ENCODE measurements at places on chromosomes 12 and 14.

GRCh38 chr12:76346798-76347420 lies 1.3 kb downstream of the BBS10 start:
- DNase-seq, result no peak

GRCh38 chr14:96578619-96579018 lies 76.4 kb downstream of the PAPOLA start:
- no peak for DNase-seq

DNA sequence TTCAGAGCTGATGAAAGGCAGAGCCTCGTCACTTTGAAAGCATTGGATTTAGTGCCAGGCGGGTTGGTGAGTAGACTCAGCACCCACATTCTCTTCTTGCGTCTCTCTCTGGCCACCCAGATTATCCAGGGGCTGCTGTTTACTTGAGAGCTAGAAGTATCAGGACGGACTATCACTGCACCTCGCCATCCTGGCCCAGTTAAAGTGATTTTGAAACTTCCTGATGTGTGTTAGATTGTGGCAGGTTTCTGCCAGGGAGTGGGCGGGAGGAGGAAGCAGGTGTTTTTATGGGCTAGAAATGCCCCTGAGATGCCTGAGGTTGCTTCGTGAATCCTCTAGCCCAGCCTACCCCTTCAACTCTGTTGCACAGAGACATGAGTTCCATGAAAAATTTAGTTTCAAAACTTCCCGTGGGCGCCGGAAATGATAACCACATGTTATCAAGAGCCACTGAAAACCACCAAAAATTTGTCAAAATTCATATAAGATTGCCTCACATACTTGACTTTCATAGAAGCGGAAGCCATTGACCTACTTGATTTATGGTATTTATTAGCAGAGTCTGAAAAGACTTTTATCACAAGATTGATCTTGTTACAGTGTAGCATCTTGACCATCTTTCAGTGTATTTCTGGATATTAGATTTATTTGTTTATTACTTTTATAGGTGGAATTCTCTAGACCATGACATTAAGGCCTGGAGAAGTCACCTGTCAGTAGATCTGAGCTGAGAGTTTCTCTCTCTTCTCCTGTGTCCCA lies 466.0 kb downstream of the RAD51B start:
- DNase-seq, result peak; percentile 22

DNA sequence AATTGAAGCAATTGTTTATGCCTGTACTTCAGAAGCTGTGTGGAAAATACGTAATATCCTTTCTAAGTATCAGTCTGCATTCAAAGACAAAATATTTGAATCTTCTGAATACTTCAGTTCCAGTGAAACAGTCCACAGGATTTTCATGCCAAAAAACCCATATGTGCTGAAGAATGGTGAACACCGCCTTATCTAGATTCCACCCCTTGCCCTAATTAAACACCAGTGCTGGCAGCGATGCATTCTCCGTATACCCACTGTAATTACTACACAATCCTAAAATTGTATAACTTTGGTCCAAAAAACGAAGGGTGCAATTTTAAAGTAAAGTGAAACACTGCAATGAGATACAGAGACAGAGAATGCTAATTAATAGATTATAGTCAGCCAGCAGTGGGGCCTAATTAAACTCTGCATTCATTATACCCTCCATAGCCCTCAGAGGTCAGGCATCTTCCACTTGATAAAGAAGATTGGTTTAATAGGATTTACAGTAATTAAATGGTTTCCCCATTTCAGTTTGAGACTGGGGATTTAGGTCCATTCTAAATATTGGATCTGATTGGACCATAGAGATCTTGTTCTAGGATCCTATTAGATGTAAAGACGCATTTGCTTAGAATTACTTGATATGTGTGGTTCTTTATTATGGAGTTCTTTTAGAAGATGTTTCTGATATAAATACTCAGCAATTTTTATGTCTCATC lies 43.9 kb downstream of the ERC1 start:
- DNase-seq, result no peak

DNA sequence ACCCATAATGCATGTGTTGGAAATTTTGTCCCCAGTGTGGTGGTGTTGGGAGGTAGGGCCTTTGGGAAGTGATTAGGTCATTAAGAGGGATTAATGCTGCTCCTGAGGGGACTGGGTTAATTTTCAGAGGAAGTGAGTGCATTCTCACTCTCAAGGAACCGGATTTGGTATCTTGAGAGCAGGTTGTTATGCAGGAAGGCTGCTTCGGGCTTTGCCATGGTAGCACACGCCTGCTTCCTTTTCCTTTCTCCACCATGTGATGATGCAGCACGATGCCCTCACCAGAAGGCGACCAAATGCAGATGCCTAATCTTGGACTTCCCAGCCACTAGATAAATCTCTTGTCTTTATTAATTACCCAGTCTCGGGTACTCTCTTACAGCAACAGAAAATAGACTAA lies 257.1 kb downstream of the SSPN start:
- DNase-seq, result no peak

DNA sequence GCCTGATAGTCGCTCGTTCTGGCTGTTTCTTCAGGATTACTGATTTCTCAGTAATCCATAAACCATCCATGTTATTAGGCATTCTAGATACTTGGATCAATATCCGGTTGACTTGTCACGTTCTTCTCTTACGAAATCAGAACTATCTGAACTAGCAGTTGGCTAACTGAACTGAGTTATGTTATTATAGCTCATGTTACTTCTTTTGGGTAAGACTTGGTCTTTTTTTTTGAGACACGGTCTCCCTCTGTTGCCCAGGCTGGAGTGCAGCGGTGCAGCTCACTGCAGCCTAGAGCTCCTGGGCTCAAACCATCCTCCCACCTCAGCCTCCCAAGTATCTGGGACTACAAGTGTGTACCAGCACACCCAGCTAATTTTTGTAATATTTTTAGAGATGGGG lies 178.6 kb downstream of the PRKCH start:
- DNase-seq, result no peak

DNA sequence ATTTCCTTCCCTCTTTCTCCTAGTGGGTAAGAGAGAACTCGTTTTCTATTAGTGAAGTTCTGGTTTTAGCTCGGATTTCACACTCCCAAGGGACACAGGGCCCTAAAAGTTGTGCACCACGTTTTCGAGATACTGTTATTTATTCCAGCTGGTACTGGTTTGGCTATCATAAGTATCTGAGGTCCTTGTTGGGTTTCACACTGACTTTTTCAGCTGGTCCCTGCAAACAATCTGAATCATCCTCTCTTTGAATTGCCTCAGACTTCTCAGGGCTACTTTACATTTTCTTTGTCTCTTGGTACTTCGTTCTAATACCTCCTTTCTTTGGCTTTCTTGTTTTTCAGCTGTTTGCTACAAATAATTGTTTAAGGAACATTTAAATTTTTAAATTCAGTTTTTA lies 75.7 kb downstream of the SCN8A start:
- DNase-seq, result no peak

- DNase-seq, result no peak
Measured at GRCh38 chr12:50750366-50750765, 13.5 kb upstream of the ATF1 start.

- DNase-seq, result no peak
Measured at GRCh38 chr14:73744175-73744867, 30.1 kb upstream of the PNMA1 start.

DNA sequence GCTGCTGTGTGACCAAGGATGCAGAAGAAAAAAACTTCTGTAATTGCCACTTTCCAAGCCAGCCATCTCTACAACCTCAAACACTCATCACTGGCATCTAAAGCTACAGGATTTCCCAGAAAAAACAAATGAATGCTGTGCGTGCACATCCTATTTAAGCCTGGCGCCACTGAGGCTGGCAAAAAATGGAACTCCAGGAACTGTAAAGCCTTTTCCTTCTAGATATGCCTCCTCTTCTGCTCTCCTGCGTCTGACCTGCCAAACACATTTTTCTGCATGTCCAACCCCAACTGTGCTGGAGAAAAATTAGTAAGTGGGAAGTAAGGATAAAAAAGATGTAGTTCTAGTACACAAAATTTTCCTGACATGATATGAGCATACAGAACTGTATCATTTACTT lies 184.9 kb downstream of the ITPR2 start:
- no peak for DNase-seq

- no peak for DNase-seq
Measured at GRCh38 chr14:61103541-61104339, 122.7 kb downstream of the SLC38A6 start.

GRCh38 chr14:84013424-84013823 lies 1516.5 kb upstream of the FLRT2 start:
- DNase-seq, result no peak

GRCh38 chr12:78192979-78193378 lies 362.3 kb downstream of the NAV3 start:
- no peak for DNase-seq

Data from stimulated activated CD4-positive, alpha-beta T cell treated with anti-CD3 and anti-CD28 coated beads, Interleukin-15, amount 100 ng/mL, for 1 hour (primary cell).